ENCODE measurements at places on chromosomes 7 and 10. TPM values are rescaled to one million over a fixed set of nuclear protein-coding genes. Genes with fewer than 3 reads are reported as not detected.

TBL2 gene
- 35.5 TPM for total RNA-seq

ACADSB gene
- total RNA-seq: 22.7 TPM

ZFAND2A gene
- 25.1 TPM for total RNA-seq

FASTK gene
- total RNA-seq: 91.8 TPM

AGMO gene
- not detected for total RNA-seq

EIF5AL1 gene
- total RNA-seq: 0.27 TPM

LRRTM3 gene
- total RNA-seq: not detected

CCDC172 gene
- not detected for total RNA-seq

ACSL5 gene
- 71.8 TPM for total RNA-seq

GOLGA7B gene
- total RNA-seq: 5.3 TPM

MINPP1 gene
- total RNA-seq: 13.1 TPM

GRID2IP gene
- total RNA-seq: 0.10 TPM

ST8SIA6 gene
- total RNA-seq: 1.1 TPM

CLCN1 gene
- total RNA-seq: 0.07 TPM

PCDH15 gene
- total RNA-seq: not detected

NPY gene
- not detected for total RNA-seq

UBN2 gene
- total RNA-seq: 13.8 TPM

HSPA12A gene
- 0.05 TPM for total RNA-seq

SPDYE2B gene
- not detected for total RNA-seq

TET1 gene
- total RNA-seq: 1.7 TPM

KCND2 gene
- total RNA-seq: not detected

AMPH gene
- total RNA-seq: not detected

MKX gene
- total RNA-seq: 0.17 TPM

HDAC9 gene
- total RNA-seq: 0.71 TPM

PIP gene
- total RNA-seq: not detected

AGAP4 gene
- 23.0 TPM for total RNA-seq

Measured in T-helper 1 cell treated with Interleukin-12 subunit alpha and Interleukin-12 subunit beta and Interleukin-4 antibody, amounts not matched to agents 30 ng/mL and 1 ng/mL, for 36 hours (primary cell).